PC-9 (cell line): ENCODE measurements at places on chromosomes 7 and 10. TPM values are rescaled to one million over a fixed set of nuclear protein-coding genes. Genes with fewer than 3 reads are reported as not detected.
A peak's percentile ranks its signal among the peaks of the same experiment; 100 is the strongest.

DNA sequence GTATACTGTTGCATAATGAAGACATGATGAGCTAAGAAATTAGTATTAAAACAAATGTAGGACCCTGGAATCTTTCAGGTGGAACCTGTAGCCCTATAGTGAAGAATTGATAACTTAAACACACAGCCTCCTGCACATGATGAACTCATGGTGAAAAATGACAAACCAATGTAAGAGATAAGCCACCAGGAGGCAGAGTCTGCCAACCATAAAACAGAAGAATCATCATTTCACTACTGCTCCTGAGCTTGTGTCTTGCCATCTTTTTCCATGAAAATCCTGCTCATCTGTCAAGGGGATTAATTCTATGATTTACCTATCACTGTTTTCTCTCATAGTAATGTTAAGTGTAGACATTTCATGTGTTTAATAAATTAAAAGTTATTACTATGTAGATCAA is 363.9 kb downstream of the MALRD1 start:
- no peak for DNase-seq

GRCh38 chr7:83014546-83014945 is 148.1 kb downstream of the PCLO start:
- DNase-seq, result no peak

GRCh38 chr7:40483630-40484029 is 348.8 kb downstream of the SUGCT start:
- DNase-seq, result no peak

GRCh38 chr10:122348935-122349361 is 25.6 kb upstream of the PLEKHA1 start:
- no peak for DNase-seq

Gene DNAJB6
- total RNA-seq, result 137 and 182 TPM in 2 replicates

GRCh38 chr10:103926722-103927319 is 8.8 kb upstream of the STN1 start:
- DNase-seq, result no peak

Gene CLIP2
- total RNA-seq, result 37.9 and 48.0 TPM in 2 replicates

DNA sequence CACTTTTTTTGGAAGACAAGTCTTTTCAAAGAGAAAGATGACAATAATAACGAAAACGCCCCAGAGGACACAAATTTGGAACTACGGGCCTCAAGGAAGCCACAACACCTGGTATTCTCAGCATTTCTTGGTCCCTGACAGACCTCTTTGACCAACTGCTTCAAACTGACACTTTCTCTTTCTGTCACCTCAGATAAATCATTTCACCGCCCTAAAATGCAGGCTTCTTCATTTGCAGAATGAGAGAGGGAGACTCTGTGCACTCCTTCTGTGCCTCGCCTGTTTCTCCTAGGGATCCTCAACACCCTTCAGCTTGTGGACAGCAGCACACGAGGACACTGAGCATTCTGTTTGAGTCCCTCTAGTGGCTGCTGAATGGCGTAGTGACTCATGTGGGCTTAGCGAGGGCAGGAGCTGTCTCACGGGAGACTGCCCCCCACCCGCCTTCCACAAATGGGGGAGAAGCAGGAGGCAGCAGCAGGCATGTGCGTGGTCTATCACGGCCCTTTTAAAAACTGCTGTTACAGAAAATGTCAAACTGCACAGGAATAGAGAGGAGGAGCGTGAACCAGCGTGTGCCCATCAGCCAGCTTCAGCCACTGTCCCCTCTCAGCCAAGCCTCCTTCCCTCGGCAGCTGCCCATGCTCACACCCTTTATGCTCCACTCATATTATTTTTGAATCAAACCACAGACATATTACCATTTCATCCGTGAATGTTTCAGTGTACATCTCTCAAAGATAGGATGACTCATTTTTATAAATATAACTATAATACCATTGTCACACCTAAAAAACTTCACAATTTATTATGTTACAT is 41.4 kb downstream of the GSDME start:
- no peak for DNase-seq

Gene GIGYF1
- total RNA-seq, result 55.1 and 64.2 TPM in 2 replicates

Gene MYL10
- total RNA-seq, result not detected in 2 replicates

Gene SUN3
- total RNA-seq, result 0.24 TPM in 1 of 2 replicates, not detected in the other

Gene CCDC172
- not detected in 2 replicates for total RNA-seq

DNA sequence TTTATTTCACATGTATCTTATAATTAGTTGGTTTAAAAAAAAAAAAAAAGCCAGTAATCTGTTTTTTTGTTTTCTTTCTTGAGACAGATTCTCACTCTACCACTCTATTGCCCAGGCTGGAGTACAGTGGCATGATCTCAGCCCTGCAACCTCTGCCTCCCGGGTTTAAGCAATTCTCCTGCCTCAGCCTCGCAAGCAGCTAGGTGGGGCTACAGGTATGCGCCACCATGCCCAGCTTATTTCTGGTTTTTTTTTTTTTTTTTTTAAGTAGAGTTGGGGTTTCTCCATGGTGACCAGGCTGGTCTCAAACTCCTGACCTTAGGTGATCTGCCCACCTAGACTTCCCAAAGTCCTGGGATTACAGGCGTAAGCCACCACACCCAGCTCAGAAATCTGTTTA is 34.1 kb upstream of the CAPZA2 start:
- DNase-seq, result no peak

Gene SMARCD3
- total RNA-seq, result 4.6 and 5.7 TPM in 2 replicates

GRCh38 chr10:26437637-26438461 is at the start of gene APBB1IP:
TSS of gene APBB1IP (plus strand) at chr10:26438341. CDS start at chr10:26492327, 53,986 bp downstream.
- no peak for DNase-seq

DNA sequence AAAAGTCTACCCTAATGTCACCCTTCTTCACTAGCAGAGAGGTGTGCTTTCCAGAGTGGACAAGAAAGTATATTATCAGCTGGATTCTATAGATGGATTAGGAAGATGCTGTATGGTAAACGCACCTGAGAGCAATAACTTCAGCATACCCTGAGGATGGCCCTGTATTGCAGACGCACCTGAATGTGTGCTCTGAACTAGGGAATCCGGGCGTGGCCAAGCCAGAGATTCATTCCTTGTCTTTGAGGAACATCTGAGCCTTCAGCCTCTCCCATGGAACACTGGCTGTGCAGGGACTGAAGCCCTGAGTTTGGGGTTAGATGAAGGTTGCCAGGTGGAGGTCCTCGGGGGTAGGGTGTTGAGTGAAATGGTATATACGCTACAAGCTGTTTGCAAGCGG is 66.2 kb upstream of the NFE2L3 start:
- DNase-seq, result no peak

DNA sequence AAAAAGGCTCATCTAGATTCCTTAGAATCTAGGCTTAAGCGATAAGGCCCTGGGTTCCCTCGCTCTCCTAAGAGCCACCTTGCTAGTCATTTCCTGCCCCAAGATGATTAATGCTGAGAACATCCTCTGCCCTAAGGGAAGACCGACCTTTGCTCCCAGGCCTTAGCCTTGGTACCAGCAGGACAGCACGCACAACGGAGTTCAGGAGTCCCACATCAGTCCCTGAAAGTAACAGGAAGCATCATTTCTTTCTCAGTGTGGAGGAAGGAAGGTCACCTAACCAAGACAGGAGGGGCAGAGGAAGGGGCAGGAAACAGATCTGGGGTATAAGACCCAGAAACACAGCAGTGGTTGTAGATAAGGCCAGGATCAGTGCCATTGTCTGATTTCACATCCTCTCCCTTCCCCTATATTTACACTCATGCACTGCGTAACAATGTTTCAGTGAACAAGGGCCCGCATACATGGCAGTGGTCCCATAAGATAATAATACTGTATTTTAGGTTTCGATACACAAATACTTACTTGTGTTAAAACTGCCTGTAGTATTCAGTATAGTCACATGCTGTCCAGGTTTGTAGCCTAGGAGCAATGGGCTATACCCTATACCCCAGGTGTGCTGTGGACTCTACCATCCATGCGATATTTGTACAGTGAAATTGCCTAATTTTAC is 8.1 kb upstream of the FAM107B start:
- DNase-seq, result peak; percentile 93

DNA sequence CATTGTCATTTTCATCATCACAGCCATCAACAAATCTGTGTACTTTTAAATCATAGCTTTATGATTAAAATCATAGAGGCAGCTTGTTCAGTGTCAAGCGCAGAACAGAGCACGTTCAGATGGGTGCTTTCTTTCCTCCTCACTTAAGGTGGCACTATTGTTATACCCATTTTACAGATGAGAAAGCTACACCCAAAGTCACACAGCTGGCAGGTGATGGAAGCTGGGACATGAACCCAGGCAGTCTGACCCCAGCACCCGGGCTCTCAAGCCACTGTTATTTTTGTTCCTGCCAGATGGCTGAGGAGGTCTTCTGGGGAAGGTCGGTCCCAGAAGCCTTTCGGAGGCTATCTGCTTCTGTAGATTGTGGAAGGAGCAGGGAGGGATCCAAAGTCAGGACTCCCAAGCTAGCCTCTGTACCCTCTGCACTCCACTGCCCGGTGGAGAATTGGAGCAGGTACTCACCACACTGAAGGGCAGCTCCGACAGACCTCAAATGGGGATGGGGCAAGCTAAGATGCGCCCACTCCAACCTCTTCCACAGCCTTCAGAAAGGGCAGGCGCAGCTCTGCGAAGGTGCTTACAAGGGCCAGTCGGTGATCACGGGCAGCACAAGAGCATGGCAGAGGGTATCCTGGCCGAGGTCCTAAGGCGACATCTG is 610 bp downstream of the AVPI1 start:
- no peak for DNase-seq

DNA sequence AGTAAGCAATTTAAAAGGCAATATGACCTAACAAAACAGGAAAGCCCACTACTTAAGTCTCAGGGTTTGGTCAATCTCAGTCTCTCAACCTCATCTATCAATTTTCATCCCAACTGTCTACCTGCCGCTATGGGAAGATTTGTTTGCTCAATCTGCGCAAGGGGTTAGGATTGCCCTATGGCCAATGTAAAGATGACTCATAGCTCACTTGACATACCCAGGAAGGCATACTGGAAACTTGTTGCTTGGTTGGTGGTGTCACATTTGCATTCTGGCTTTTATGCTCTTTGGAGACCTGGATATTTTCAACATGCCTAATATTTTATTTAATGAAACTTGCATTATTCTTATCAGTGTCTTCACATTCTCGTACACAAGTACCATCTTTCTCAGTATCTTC is 78.1 kb upstream of the TMEM196 start:
- no peak for DNase-seq

Gene SPDYE9
- total RNA-seq, result not detected in 2 replicates

- DNase-seq, result no peak
These were observed 37.5 kb downstream of the DENND11 start for GRCh38 chr7:141664450-141664849.

GRCh38 chr7:45670717-45671116 is 96.5 kb downstream of the ADCY1 start:
- no peak for DNase-seq

Gene LIPJ
- total RNA-seq, result not detected in 2 replicates

DNA sequence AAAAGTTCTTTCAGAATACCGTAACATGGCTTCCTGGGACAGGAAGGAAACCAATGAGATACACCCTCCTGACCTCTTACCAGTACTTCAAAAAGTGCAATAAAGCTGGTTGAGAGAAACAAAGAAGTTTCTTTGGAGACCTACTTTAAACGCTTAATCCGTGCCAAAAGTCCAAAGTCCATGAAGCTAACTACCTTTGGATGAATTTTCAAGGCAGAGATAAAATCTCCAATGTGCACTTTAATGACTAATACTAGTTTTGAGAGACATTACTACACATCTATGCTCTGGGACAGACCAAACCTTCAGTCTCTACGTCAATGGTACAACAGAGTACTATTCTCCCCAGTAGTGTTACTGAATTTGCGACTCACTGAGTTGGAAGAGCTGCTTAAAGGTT is 46.1 kb downstream of the UBE2H start:
- DNase-seq, result no peak

DNA sequence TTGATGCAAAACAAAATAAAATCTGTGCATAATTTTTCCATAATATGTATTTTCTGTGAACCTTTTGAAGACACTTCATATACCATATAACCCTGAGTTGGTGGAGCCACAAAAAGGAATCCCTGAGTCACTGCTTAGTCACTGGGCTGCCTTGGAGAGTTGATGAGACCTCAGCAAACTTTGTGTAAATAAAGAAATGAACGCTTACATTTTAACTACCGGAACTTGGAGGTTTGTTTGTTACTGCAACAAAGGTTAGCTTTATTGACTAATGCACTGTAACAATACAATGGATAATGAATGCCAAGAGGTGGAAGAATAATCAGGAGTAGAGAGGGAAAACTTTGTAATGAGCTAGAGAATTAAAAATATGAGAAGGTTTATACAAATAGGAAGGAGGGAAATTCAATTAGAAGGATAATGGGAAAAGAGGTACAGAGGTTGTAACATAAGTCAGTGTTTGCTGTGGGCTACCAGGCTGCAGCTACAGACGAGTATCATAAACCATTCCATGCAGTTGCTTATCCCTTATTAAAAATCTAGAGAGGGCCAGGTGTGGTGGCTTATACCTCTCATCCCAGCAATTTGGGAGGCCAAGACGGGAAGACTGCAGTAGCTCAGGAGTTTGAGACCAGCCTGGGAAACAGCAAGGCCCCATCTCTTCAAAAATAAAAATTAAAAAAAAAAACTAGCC is 1042.1 kb downstream of the TYW1 start:
- DNase-seq, result peak; percentile 42

- no peak for DNase-seq
These were observed 24.5 kb upstream of the GTF2IRD1 start for GRCh38 chr7:74429153-74429747.

GRCh38 chr10:130021383-130021950 is 57.4 kb upstream of the EBF3 start:
- DNase-seq, result no peak

GRCh38 chr10:118034791-118035261 is 11.9 kb downstream of the RAB11FIP2 start:
- no peak for DNase-seq

DNA sequence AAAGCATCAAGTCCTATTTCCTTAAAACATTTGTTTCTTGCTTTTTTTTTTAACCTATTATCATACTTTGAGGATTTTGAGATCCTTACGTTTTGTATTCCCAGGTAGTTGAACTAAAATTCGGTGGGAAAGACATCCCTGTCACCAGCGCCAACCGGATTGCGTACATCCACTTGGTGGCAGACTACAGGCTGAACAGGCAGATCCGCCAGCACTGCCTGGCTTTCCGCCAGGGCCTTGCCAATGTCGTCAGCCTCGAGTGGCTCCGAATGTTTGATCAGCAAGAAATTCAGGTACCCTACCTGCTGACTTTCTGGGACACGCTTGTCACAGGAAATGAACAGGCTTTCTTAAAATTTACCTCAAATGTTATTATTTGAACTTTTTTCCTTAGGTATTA is 83.0 kb upstream of the DNAJB6 start:
- no peak for DNase-seq

GRCh38 chr7:103857435-103857834 is 132.0 kb downstream of the RELN start:
- DNase-seq, result no peak

Gene PRKAR2B
- 2.7 and 2.9 TPM in 2 replicates for total RNA-seq

DNA sequence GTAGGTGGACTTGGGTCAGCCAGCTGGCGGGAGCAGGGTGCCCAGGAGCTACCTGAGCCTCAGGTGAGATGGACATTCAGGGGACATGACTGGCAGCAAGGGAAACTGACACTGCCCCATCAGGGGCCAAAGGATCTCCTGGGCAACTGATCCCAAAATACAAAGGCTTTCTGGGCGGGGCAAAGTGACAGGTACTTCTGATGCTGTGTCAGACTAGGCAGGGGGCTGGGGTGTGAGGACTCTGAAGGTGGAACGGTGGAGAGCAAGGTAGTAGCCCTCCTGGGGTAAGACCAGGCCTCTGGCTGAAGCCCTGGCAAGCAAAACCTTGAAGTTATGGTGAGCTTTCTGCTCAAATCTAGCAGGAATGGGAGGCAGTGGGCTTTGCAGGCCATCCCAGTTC is 4.4 kb downstream of the OPN4 start:
- no peak for DNase-seq
